ENCODE measurements at places on chromosomes 1 and 21.
A peak's percentile ranks its signal among the peaks of the same experiment; 100 is the strongest.

DNA sequence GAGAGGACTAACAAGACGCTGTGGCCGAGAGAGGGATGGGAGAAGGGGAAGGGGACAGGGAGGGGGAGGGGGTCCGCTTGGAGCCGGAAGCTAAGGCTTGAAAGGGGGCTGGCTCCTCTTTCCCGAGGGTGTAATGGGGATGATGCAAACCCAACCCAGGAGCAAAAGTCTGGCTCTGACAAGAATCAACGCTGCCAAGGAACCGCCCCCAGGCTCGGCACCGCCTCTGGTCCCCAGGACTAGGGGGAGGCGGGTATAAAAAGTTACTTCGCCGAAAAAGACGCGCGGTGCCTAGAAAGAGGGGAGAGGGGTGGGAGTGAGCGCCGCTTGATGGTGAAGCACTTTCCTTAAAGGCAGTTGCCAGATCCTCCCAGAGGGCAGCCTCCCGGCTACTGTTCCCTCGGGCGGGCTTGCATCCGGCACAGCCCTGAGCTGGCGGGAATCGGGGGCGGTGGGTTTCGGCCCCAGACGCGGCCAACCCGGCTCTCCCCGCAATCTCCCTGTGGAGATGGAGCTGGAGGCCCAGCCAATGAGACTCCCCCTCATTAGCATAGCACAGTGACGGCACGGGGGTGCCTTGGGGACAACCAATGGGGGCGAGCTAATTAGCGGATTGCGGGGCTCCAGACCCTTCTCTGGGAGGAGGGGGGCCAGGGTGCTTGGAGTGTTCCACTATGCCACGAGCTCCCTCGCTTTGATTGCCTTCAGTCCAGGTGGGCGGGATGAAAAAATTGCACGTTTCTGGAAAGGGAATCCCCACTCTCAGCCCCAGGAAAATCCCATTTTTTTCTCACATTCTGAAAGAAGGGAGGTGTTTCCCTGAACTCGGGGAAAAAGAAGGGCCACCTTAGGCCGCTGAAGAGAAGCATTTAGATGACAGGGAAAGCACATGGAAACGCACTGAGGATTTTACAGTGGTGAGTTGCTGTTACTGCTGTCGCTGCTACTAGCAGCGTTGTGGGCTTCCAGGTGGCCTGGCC is at the start of gene KCNT2:
KCNT2 (minus strand) TSS at position 51 of the 980 bp plus-strand sequence. CDS start 131 bp downstream, outside the sequence.
- no peak for DNase-seq

DNA sequence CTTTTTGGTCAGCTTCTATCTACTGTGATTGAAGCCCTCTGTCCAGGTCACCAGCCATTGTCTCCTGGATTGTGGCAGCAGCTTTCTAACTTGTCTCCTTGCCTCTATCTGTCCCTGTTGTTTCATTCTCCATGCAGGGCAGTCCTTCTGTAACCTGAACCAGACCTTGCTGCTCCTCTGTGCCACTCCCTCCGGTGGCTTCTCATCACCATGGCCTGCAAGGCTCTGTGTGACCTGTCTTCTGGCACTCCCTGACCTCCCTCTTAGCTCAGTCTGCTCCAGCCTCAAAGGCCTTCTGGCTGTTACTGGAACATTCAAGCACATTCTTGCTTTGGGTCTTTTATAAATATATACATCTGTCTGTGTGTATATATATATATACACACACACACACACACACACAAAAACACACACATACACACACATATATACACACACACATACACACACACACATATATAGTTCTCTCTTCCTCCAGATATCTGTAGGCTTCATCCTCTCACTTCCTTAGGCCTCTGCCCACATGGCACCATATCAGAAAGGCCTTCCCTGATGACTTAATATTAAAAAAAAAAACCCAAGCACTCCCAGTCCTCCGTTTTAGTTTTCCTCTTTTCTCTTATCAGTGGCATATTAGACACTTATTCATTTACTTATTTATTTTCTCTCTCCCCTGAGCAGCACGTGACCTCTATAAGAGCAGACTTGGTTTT is 21.2 kb upstream of the JUN start:
- no peak for DNase-seq

GRCh38 chr1:67586596-67586995 is 98.4 kb upstream of the GADD45A start:
- DNase-seq, result no peak

DNA sequence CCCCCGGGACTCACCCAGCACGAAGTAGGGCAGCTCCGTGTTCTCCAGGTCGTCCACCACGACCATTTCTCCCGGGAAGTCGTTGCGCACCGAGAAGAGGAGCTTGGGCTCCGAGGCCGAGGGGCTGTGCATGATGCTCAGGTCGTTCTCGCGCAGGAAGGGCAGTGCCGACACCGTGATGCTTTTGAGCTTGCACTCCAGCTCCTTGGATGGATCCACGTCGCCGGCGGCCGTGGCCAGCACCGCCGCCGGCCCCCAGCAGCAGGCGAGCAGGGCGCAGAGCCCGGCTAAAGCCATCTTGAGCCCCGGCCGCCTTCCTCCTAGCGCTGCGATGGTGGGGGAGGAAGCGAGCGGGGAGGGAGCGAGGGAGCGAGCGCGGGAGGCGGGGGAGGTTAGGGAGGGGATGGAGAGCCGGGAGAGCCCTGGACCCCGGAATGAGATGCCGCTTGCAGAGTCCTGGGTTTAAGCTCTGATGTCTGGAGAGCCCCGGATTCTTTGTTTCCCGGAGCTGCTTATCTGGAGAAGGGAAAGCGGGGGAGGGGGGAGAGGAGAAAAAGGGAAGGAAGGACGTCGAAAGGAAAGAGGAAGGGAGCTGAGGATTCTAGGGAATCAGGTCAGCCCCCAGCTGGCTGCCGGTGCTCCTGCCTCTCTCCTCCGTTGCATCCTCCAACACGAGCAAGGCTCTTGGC is at the start of gene ASTN1:
ASTN1 (minus strand) TSS at position 333 of the 689 bp plus-strand sequence; CDS start at position 297, 36 bp downstream.
- DNase-seq, result no peak

DNA sequence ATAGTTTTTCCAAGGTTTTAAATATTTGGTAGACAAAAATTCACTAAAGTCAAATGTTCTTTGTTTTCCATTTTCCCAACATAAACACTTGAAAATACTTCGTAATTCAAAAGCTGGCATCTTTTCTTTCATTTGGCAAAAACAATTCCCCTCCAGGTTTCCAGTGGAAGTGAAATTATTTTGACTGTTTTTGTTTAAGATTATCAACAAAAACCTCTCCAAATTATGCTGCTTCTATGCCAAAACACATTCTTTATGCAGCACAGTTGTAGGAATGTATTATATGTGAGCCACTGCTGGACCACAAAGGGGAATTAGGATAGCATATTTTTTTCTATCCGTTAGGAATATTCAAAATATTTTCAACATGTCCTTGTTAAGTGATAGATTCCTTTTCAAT is 44.1 kb downstream of the SLC5A9 start:
- no peak for DNase-seq

DNA sequence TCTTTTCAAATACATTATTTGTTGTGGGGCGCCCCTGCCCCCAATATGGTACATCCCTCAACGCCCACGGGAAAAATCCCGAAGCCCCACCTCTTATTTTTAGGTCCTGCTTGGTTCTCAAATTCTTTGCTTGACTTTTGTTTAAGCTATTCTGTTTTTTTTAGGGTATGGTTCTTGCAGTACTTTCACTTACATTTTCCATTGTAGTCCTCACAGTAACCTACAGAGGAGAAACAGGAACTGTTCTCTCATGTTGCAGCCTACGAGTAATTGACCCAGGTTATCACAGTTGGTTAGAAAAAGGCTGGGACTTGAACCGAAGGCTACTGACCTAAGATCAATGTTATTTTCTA is 697 bp upstream of the C21orf91 start:
- DNase-seq, result no peak

- DNase-seq, result no peak
Measured at GRCh38 chr21:43997766-43998742, 14.1 kb upstream of the TRAPPC10 start.

GRCh38 chr1:119675349-119676345 is 27.6 kb upstream of the ZNF697 start:
- peak; percentile 58 for DNase-seq

GRCh38 chr1:55993646-55994318 is 585.6 kb downstream of the PLPP3 start:
- DNase-seq, result no peak

- DNase-seq, result no peak
Measured at GRCh38 chr1:97053268-97053667, 331.7 kb downstream of the PTBP2 start.

GRCh38 chr1:156905651-156906050 is 12.1 kb downstream of the PEAR1 start:
- DNase-seq, result no peak

GRCh38 chr1:186518395-186518794 is 57.5 kb upstream of the PDC start:
- no peak for DNase-seq

DNA sequence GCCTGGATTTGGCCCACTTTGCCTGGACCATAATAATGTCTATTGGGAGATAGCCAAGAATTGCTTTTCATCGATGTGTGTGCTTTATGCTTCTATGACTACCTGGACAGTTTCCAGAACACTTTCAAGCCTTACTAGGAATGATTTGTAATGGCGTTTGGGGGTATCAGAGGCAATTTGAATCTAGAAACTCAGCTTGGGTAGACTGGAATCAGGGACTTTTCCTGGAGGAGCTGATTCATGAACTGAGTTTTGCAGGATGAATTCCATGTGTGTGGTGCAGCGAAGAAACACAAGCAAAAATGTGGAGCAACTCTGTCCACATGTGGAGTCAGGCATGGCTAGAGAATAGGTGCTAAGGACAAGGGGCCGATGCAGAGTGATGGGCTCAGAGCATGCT is 11.9 kb upstream of the TMEM61 start:
- no peak for DNase-seq

DNA sequence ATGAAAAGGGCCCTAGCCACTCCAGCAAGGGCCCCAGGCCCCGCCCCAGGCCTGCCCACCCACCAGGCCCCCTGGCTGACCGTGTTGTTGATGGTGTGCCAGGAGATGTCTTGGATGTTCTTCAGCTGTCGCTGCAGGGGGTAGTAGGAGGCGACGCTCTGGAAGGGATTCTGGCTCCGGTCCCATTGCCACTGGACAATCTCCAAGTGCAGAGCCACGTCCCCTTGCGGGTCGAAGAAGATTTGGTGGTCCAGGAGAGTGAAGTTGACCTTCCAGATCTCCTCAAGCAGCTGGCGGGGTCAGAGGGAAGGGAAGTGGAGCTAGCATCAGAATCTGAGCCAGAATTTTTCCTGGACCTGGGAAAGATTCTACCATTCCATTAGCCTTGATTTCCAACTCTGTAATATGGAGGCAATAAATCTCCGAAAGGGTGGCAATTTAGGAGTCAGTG is 10.2 kb downstream of the TAS1R2 start:
- DNase-seq, result no peak

GRCh38 chr1:110130113-110130591 is 17.9 kb downstream of the UBL4B start:
- no peak for DNase-seq

- DNase-seq, result no peak
Measured at GRCh38 chr1:19910650-19911049, 12.8 kb downstream of the PLA2G2E start.

- DNase-seq, result no peak
Measured at GRCh38 chr1:152107984-152108881, 7.0 kb downstream of the TCHH start.

GRCh38 chr1:38037221-38037939 is 9.2 kb downstream of the POU3F1 start:
- DNase-seq, result no peak

DNA sequence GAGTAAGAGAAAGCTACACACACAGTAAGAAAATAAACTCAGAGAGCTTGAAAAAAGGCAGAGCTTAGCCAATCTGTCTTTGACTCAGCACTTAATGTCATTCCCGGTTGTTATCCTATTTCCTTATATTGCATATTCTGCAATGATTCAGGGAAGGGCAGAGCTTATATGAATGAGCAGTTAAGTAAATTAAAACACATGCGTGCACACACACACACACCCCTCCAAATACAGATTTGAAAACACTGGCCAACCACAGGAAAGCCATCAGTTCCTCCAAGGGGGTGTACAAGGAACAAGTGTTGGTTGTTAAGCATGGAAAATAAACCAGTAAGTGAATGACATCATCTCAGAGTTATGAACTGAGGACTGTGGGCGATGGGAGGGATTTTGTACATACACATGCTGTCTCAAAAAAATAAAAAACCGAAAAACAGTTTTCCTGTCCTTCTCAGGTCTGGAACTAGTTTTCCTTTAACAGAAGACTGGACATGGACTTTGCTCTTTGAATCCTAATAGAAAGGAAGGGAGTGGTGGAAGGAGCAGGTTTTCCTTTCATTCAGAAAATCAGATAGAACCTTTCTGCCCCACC is 1.0 kb downstream of the IQGAP3 start:
- DNase-seq, result peak; percentile 81

- no peak for DNase-seq
Measured at GRCh38 chr21:33059380-33059841, 10.5 kb upstream of the OLIG1 start.

DNA sequence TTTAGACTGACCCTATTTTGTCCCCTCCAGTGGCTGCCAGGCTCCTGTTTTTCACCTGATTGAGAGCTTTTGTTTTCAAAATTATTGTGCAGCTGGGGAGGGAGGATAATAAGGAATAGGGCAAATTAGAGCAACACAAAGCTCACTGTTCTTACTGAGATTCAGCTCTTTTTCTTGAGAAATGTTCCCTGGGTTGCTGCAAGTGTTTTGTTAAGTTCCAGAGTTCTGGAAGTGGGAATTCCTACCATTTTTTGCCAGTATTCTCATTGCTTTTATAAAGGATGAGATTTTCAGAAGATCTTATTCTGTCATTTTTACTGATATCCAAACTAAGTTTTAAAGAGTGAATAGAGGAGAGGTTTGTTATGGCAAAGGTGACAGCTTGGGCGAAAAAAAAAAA is 417.7 kb downstream of the SIPA1L2 start:
- DNase-seq, result no peak

DNA sequence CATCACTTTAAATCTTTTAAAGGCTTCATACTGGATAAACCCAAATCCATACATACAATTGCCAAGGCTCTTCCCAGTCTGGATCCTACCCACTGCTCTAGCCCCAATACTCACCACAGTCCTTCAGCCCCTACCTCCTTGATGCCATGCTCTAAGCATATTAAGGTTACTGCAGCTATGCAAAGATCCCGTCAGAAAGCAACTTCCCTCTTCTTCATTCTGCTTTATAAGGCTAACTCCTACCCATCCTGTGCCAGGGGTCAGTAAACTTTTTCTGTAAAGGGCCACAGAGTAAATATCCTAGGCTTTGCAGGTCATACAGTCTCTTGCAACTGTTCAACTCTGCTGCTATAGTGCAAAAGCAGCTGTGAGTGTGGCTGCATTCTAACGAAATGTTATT is 34.3 kb upstream of the MTF1 start:
- no peak for DNase-seq

DNA sequence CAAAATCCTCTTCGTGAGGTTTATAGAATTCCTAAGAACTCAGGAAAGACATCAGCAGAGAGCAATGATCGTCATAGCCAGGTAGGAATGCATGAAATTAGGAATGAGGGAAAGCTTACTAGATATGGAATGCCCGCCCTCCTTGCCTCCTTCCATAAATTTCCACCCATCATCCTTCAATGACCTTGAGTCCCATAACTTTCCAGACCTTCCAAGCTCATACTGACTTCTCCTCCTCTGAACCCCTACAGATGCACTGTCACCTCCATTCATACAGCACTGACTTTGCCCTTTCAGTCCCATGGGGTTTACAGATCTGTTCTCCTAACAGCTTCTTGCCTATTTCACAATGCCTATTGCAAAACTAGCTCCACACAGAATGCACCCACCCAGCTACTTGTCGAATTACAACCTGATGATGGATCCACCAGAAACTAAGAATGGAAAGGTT is 23.8 kb upstream of the PPP1R15B start:
- no peak for DNase-seq

GRCh38 chr1:236142253-236143103 is at the start of gene GPR137B:
Gene GPR137B (plus strand): TSS chr1:236142539. CDS start chr1:236142623, 84 bp downstream.
- no peak for DNase-seq
